Epithelial cell of proximal tubule (primary cell): ENCODE measurements at places on chromosomes 16 and 17.

GRCh38 chr17:36647636-36648035 is 46.3 kb downstream of the MRM1 start:
- no peak for DNase-seq

GRCh38 chr16:66849549-66849948 is 5.3 kb downstream of the CA7 start:
- DNase-seq: no peak

- DNase-seq: no peak
Measured at GRCh38 chr16:68737730-68738629, 888 bp downstream of the CDH1 start.

GRCh38 chr16:48217708-48218107 is 26.4 kb upstream of the LONP2 start:
- no peak for DNase-seq

GRCh38 chr16:25372716-25373115 is 115.1 kb upstream of the ZKSCAN2 start:
- DNase-seq: no peak

- no peak for DNase-seq
Measured at GRCh38 chr17:9343516-9343915, 232.1 kb downstream of the STX8 start.
